ENCODE measurements at places on chromosomes 16 and 17.

- no peak for DNase-seq
These were observed 392 bp downstream of the ZSCAN32 start for GRCh38 chr16:3400446-3400778.

DNA sequence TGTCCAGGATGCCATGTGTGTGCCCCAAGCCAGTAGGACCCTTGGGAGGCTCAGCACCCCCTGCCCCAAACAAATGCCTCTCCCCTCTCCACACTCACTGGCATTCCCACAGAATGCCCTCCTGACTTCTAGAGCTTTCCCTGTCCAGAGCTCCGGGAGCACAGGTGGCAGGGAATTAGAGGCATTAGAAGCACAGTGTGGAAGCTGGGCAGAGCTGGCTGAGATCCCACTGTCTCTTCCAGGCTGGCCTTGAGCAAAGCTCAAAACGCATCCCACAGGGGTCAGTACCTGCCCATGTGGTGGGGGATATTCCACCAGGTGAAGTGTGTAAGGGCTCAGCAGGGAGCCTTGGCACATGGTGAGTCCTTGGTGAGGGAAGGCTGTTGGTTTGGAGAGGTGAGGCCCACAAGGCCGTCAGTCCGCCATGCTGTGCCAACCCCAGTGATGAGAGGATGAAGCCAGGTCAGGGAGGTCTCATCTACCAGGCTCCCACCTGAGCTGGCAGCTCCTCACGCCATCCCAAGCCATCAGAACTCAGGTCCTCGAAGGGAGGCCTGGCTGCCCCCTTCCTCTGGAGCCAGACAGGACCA, 18.1 kb downstream of the ENDOV start:
- DNase-seq, result no peak

DNA sequence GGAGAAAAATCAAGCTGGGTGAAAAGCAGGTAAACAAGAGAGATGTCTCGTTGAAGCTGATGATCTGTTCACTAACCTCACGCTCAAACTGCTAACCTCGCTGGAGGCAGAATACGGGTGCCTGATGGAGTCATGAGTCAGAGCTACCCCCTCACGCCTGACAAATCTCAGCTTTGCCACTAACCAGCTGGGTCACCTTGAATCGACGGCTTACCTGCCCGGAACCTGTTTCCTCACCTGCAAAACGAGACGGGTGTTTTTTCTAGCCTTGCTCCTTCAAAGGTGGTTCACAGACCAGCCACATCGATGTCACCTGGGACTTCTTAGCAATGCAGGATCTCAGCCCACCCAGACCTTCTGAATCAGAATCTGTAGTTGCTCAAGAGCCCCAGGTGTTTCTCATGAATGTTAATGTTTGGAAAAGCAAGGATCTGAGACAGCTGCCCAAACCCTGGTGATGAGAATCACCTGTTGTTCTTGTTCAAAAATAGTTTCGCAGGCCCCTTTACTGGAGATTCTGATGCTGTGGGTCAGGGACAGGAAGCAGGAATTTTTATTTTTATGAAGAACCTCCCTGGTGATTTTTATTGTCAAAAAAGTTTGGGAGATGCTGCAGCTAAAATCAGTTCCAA, 56.9 kb downstream of the MARCHF10 start:
- no peak for DNase-seq

DNA sequence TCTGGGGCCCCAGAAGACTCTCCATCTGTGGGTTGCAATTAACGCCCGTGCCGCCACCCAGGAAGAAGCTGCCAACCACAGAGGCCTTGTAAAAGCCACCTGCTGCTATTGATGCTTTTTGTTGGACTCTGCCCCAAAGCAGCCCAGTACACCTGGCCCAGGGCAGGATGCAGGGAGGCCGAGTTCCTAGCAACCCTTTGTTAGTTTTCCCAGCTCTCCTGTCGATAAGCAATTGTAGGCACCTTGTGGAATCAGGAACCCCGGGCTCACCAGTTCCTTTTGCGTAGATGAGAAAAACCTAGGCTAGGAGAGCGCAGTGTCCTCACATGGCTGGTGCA, 103.3 kb downstream of the ABCC6 start:
- DNase-seq, result no peak

- no peak for DNase-seq
These were observed 3.3 kb downstream of the PRSS53 start for GRCh38 chr16:31085411-31085810.

GRCh38 chr17:31513731-31514427, 122.4 kb downstream of the RAB11FIP4 start:
- DNase-seq, result no peak

GRCh38 chr17:37179893-37180292, 195.9 kb upstream of the C17orf78 start:
- no peak for DNase-seq
